Stimulated activated CD4-positive, alpha-beta T cell treated with anti-CD3 and anti-CD28 coated beads, Interleukin-1b, Interleukin-23, amount 100 ng/mL, for 4 hours (primary cell): ENCODE measurements at places on chromosomes 2 and 18.

DNA sequence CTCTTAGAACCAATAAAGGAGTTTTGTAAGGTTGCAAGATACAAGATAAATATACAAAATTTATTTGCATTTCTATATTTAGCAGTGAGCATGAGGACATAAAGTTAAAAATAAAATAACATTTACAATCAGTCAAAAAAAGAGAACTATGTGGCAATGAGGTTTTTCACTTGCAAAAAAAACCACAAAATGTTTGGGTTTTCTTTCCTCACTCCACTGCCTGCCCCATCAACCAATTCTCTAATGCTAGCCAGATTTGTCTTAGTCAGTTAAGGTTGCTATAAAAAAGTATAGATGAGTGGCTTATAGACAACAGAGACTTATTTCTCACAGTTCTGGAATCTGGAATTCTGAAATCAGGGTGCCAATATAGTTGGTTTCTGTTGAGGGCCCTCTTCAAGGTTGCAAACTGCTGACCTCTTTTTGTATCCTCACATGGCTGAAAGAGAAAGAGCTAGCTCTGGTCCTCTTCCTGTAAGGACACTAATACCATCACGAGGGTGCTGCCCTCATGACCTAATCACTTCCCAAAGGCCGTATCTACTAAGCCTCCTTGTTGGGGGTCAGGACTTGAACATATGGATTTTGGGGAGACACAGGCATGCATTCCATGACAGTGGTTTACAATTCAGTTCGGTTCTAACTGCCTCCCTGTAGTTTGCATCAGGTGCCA is 566.2 kb downstream of the GALR1 start:
- no peak for DNase-seq

DNA sequence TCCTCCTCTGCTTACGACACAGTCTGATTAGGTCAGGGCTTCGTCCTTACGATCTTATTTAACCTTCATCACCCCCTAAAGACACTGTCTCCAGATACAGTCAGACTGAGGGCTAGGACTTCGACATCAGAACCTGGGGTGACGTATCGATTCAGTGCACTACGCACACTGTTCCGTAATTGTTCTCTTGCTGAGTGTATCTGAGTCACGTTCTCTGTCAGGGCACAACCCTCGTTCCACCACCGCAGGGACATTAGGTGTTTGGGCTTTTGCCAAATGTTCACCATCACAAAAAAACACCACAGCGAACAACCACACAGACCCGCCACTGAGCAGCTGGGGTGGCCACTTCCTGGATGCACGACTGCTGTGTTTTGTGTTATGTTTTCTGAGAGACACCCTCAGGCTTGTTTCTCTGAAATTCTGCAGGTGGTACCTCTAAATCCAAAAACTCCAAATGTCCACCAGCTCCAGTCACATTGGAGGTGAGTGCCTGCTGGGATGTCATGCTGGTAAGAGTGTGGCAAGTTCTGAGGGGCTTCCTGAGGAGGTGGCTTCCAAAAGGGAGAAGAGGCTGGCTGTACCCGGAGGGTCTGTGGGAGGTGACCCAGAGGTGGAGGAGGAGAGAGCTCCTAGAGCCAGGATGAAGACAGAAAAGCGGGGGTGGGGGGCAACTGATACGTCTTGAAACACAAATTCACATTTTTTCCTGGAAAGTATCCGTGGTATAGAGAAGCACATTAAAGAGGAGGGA is 66.6 kb downstream of the ADNP2 start:
- no peak for DNase-seq

GRCh38 chr18:11500153-11501122 is 109.0 kb upstream of the SLC35G4 start:
- no peak for DNase-seq

GRCh38 chr18:53715243-53715853 is 509.1 kb downstream of the MBD2 start:
- DNase-seq = no peak

- DNase-seq = no peak
Observed at GRCh38 chr2:45684756-45685155, 33.3 kb downstream of the PRKCE start.

DNA sequence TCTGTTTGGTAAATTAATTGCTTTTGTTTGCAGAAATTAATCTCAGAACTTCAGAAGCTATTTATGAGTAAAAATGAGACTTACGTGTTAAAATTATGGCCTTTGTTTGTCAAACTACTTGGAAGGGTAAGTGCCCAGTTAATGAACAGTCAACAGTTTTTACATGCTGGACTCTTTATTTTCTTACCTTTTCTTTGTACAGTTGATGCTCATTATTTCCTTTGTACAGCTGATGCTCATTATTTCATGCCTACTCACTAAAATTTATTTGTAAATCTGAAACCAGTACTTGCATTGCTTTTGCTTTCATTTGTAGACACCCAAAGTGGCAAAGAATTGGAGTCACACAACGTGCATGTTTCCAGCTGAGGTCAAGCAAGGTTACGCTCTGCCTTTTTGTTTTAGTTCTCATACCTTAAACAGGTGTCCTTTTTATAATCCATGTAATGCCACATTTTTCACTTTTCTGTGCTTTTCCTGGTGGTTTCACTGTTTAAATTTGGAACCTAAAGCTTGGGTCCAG is 13.3 kb downstream of the RIF1 start:
- no peak for DNase-seq

DNA sequence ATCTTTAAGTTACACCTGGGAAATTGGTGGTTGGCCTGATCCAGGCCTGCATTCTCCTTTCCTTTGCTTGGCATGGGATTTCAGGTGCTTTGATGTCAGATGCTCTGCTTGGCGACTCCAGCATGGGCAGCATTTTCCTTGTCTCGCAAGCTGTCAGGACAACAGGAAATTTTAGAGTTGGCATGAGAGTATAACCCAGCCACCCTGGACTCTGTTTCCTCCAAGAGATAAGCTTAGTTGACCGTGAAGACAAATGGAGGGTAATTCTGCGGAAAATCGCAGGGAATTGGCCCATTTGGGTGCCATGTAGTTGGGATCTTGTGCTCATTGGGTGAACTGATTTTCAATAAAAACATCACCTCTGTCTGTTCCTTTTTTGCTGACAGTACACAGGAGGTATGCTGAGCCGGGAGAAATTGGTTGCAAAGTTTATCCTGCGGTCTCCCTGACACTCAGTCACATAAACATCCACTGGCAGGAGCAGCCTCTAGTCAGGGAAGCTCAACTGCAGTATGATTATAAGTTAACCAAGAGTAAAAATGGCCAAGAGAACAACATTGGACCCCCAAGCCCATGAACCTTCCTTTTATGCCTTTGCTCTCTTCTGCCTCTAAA is 409.9 kb downstream of the SETBP1 start:
- DNase-seq = no peak

DNA sequence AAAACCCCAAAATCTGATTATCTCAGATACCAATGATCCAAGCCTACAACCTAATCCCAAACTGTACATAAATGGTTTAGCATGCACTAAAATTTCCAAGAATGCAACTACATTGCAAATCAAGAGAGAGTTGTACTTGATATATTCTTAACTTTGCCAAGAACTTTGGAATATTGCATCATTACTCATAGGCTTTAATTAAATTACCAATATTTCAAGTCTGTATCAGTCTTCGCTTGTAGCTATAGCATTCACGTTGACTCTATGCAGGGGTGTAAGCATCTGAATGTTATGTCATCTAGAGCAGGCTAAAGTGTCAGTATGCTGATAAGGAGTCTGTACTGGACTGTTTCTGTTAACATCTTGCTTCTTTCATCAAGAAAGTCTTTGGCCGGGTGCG is 56.3 kb downstream of the FOXI3 start:
- DNase-seq = no peak

GRCh38 chr2:209505410-209505809 is 81.6 kb downstream of the MAP2 start:
- DNase-seq = no peak

DNA sequence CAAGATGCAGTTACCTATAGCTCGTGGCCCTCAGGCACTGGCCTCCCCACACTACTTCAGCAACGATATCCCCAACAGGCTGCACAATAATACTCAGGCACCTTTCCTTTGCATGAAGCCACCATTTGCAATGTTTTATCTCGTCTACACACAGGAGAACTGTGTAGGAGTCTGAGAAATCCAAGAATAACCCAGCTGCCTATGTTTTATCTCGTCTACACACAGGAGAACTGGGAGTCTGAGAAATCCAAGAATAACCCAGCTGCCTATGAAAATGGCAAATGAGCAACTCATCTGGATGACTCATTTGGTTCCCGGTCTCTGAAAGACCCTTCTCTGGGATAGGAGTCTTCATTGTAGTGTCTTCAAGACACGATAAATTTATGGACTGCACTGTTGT is 18.3 kb upstream of the LNPK start:
- no peak for DNase-seq

GRCh38 chr2:109531221-109531620 is 82.5 kb downstream of the SEPTIN10 start:
- DNase-seq = no peak

DNA sequence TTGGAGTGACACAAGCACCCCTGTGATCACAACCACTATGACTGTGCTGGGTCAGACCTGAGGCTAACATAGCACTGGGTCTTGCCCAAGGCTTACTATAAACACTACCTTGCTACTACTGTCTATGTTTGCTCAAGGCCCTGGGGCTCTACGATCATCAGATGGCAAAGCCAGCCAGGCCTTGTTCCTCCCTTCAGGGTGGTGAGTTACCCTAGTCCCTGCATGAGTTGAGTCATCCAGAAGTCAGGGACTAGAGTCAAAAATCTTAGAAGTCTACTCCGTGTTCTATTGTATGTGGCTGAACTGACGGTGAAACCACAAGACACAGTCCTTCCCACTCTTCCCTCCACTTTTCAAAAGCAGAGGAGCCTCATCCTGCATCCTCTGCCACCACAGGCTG is 551.2 kb upstream of the FSIP2 start:
- DNase-seq = no peak

DNA sequence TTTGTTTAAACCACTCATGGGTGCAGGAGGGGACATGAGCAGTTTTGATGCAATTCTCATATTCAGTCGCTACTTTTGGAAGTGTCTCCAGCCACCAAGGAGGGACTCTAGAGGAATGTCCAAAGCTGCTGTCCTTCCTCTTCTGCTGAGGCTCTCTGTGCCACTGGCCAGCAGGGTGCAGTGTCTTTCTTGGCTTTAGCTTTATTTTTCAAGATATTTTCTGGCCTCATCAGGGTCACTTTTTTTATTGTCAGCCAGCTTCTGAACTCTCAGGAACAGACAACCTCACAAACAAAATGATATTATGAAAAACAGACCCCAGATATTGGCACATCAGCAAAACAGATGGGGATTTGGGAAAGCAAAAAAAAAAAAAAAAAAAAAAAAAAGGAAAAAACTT is 289.3 kb upstream of the ZSWIM2 start:
- no peak for DNase-seq

DNA sequence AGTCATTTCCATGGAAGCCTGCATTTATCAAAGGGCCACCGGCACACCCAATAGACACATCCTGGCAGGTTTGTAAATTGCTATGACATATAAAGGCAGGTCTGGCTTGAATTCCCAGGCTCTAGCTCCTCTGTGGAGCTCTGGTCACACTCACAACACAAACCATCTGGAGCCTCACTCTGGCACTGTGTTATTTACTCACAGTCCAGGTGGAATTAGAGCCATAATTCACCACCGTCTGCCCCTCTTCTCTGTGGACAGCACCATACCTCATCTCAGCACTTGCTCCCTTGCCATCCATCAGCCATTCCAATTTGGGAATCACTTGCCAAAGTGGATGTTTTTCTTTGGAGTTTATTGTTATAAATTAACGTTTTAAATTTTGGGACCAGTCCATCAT is 84.3 kb upstream of the OSR1 start:
- DNase-seq = no peak

DNA sequence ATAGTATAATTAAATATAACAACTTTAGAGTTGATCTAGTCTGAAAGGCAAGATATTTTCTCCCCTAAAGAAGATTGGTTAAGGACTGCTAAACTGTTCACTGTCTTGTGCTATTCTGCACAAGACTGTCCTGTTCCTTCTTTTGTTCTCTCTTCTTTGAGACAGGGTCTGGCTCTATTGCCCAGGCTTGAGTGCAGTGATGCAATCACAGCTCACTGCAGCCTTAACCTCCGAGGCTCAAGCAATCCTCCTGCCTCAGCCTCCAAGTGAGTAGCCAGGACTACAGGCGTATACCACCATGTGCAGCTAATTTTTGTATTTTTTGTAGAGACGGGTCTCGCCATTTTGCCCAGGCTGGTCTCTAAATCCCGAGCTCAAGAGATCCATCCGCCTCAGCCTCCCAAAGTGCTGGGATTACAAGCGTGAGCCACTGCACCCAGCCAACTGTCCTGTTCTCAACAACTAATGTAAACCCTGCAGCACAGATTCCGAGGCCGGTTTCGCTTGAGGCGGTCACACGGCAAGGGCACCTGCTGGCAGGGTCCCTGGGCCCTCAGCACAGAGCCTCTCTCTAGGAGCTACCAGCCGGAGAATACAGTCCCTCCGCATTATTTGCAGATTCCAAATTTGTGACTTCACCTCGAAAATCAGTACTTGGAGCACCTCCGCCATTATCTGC is 16.4 kb downstream of the PXDN start:
- DNase-seq = no peak

DNA sequence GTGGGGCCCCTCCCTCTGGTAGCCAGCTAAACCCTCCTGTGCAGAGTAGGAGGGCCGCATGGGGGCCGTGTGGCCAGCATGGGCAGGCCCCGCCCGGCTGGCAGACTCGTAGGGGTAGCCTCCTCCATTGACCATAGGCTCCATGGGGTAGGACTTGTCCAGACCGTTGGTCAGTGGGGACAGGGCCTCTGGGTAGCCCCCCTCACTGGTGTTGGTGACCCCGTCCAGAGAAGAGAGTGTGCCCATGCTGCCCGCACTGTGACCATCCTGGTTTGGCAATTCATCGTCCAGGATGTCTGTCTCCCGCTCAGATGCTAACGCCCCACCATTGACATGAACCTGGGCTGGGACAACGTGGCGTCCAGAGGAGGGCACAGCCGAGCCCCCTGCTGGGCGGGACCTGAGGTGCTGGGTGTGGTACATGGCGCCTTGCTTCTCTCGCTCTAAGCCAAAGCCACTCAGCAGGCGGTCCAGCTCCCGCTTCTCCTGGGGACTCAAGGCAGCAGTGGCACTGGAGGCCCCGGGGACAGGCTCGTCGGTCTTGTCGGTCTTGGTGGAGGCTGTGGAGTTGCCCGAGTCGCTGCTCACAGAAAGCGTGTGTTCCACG is 154.3 kb downstream of the TNS1 start:
- DNase-seq = no peak

- no peak for DNase-seq
Observed at GRCh38 chr2:201831469-201831868, 25.1 kb downstream of the CDK15 start.

DNA sequence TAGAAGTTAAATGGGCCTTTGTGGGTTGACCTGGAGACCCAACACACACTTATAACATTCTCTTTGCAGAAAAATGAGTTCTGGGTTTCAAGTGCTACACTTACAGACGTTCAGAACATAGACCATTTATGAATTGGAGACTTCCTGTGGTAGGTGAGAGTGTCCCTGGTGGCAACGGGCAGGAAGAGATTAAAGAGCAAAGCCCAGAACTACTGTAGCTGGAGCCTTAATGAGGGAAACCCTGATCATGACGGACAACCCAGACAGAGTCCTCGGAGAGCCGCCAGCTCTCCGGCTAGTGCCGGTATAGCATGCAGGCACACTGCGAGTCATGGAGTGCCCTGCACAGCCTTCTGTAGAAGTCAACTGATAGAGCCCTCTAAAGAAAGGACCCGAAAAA is 44.5 kb upstream of the RMDN2 start:
- no peak for DNase-seq

- peak; percentile 2 for DNase-seq
Observed at GRCh38 chr2:227163998-227164762, at the start of the genes COL4A3 and COL4A4. Gene COL4A3 (plus strand): TSS chr2:227164624. CDS start chr2:227164727, 103 bp downstream. Gene COL4A4 (minus strand): TSS chr2:227164205. CDS start chr2:227147483, 16,722 bp downstream.

GRCh38 chr18:10409041-10409440 is 45.4 kb upstream of the APCDD1 start:
- no peak for DNase-seq

- DNase-seq = no peak
Observed at GRCh38 chr2:118374974-118375755, 286.9 kb downstream of the INSIG2 start.
